Sigmoid colon (tissue), 7 donors: ENCODE measurements at places on chromosomes 2 and 18.

DNA sequence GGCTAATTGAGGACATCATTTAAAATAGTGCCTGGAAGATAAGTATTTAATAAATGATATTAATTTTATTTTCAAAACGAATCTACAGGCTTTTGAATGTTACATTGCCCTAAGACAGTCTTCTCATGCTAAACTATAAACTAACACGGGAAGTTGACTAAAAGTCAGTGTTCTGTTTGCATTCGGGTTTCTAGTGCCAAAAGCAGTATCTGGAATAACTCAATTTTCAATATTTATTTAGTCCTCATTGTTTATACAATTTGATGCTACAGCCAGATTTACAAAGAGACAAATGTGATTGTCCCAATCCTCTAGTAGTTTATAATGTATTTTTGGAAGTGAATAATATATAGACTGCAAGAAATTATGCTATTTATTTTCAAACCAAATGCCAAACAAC is 429.2 kb downstream of the LRP1B start:
- DNase-seq, result no peak

DNA sequence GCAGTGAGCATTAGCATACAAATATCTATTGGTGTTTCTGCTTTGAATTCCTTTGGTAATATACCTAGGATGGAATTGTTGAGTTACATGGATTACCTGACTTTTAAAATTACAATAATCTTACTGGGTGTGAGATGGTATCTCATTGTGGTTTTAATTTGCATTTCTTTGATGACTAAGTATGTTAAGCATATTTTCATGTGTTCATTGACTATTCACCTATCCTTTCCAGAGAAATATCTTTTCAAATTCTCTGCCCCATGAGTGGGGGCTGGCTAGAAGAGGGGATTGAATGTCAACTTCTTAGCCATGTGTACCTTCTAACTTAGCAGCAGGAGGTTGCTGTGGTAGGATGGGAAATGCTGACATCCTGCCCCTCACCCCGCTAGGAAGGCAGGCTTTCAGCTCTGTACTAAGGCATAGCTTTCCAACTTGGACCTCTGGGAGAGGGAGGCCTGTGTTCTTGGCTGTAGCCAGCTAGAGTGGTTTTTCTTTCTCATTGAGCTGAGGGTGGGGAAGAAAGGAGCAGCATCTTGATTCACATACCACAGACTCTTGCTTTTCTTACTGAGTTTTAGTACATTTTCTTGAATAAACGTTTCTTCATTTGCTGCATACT is 63.3 kb upstream of the TTC27 start:
- no peak for DNase-seq

GRCh38 chr2:183219888-183220287 is 95.6 kb downstream of the NUP35 start:
- DNase-seq, result no peak

- DNase-seq, result no peak
These were observed 120.4 kb downstream of the MAP3K20 start for GRCh38 chr2:173196080-173196479.

- no peak for DNase-seq
These were observed 151.7 kb downstream of the CTIF start for GRCh38 chr18:48690494-48690893.
